ENCODE measurements at places on chromosomes 1 and 21.
A peak's percentile ranks its signal among the peaks of the same experiment; 100 is the strongest.

DNA sequence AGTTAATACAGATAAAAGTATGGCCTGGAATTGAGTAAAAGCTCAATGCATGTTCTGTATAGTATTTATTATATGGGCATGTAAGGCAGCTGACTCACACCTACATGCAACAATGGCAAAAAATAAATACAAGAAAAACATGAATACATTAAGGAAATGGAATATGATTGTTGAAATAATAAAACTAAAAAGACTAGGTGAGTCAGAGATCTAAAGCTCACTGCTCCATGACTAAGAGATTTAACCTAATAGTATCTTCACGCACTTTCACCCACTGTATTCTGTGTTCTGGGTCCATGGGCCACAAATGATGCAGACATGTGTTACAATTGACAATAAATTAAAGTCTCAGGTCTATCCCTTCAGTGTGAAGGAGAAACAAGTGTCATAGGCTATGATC is 607.0 kb downstream of the AGBL4 start:
- DNase-seq: no peak

GRCh38 chr1:41317361-41317760 is 43.9 kb upstream of the FOXO6 start:
- no peak for DNase-seq

DNA sequence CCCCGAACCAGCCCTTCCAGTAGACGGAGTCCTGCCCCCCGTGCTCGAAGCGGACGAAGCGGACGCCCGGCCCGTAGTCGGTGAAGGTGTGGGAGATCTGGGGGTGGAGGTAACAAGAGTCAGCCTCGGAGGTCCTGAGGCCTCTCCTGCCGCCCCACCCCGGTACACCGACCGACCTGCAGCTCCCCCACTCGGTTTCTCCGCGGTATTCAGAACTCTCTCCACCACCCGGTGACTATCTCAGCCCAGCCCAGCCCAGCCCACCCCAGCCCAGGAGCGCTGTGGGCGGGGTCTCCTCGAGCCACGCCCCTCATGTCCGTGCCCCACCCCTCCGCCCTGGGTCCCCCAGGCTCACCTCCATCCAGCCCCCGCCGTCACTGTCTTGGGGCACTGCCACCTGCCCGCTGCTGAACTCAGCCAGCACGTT is 5.5 kb downstream of the FBXO2 start:
- DNase-seq: peak; percentile 60

DNA sequence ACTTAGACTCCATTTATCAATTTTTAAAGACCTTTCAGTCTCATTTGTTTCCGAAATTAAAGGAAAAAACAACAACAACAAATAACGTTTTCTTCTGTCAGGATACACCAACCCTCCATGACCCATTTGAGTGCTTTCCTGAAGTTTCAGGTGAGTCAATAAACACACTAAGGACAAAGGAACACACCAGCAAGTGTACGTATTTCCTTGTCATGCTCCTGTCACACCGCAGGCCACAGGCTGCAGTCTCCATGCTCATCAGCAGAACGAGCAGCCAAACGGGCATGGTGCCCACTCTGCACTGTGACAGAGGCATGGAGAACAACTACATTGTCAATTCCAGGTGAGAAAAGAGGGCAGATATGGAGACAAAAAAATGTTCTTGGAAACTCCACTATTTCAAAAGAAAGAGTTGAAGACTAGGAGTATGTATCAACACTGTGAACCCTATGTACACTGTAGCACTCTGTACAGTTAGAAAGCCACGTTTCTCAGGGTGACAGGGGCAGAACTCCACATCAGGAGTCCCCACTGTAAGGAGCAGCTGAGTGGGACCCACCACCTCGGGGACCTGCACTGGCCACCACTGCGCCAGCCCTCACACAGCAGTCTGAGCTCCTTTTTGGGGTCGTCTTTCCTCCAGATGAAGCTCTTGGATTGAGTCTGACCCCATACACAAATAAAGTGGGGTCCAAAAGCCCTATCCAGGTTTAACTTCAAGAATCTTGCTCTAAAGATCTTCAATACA is 2.6 kb downstream of the PTTG1IP start:
- no peak for DNase-seq

DNA sequence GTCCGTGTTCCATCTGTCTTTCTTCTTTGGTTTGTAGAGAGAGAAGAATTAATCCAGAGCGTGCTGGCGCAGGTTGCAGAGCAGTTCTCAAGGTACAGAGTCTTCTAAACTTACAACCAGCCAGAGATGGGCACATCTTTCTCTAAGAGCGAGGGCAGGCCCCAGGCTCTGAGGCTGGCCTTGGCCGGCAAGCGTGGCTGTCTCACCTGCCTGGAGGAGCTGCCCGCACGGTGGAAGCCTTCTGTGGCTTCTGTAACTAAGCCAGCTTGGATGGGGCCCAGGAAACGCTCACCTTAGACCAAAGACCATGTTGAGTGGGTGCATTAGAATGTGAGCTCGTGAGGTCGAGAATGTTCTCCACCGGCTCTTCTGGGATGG is 78.6 kb downstream of the PDE9A start:
- no peak for DNase-seq

DNA sequence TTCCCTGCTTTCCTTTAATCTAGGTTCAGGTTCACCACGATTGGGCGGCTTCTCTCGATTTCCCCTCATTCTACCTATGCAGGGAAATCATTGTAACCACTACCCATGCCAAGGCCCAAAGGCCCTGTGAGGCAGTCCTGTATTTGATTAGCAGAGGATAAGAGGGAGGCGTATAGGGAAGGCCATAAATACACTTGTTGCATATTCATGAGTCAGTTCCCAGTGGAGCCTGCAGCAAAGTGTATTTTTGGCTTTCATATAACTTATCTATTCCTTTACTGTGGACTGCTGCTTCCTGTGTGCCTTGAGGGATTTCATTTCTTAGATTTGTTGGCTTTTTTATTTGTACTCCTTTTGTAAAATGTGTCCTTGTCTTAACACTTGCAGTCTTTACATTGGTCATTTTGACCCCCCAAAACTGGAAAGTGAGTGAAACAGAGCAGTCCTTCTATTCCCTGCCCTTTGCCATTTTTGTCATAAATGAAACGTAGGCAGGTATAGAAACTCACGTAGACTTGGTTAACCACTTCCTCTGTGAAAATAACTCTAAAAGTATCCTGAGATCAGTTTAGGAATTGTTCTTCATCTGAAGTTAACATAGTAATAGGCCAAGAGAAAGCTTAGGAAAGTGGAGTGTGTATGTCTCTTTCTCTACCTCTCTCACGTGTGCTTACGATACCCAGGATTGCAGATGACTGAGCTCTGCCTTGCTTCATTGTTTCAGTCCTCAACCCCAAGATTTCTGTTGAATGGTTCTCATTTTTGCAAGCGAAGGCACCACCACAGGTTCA is 19.6 kb upstream of the KCNQ4 start:
- DNase-seq: no peak

- peak; percentile 23 for DNase-seq
Measured at GRCh38 chr21:42844411-42845113, 34.8 kb downstream of the WDR4 start.

- no peak for DNase-seq
Measured at GRCh38 chr1:115706587-115707425, 61.7 kb downstream of the CASQ2 start.

DNA sequence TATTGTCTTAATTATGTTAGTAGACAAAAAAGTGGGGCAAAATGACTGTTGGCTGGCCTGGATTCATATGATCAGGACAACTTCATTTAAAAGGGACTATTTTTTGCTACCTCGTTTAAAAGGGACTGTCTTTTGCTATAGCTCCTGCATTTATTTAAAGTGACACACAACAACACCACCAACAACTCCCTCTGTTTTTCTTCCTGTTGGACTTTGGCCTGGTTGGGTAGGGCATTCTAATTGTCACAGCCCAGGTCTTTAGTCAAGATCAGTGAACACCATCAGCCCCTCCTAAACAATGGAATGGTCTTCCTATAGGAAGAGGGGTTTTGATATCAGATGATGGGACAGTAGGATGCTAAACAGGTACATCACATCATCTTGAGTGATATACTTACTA is 241.8 kb downstream of the GPR52 start:
- DNase-seq: no peak

- DNase-seq: peak; percentile 35
Measured at GRCh38 chr1:173206816-173207568, at the start of gene TNFSF4. TNFSF4 (minus strand) TSS chr1:173207331; CDS start chr1:173207176, 155 bp downstream.

- DNase-seq: no peak
Measured at GRCh38 chr1:37303884-37304574, 170.4 kb upstream of the ZC3H12A start.

- DNase-seq: no peak
Measured at GRCh38 chr1:29475326-29475725, 239.0 kb downstream of the PTPRU start.

GRCh38 chr1:84861988-84862644 is 30.9 kb downstream of the LPAR3 start:
- DNase-seq: no peak

GRCh38 chr1:234348964-234349363 is 24.3 kb upstream of the COA6 start:
- DNase-seq: no peak

- no peak for DNase-seq
Measured at GRCh38 chr1:186841599-186841998, 12.8 kb downstream of the PLA2G4A start.

- DNase-seq: no peak
Measured at GRCh38 chr1:55931081-55931940, 648.1 kb downstream of the PLPP3 start.

- DNase-seq: no peak
Measured at GRCh38 chr1:89999208-89999607, 4.3 kb downstream of the ZNF326 start.

DNA sequence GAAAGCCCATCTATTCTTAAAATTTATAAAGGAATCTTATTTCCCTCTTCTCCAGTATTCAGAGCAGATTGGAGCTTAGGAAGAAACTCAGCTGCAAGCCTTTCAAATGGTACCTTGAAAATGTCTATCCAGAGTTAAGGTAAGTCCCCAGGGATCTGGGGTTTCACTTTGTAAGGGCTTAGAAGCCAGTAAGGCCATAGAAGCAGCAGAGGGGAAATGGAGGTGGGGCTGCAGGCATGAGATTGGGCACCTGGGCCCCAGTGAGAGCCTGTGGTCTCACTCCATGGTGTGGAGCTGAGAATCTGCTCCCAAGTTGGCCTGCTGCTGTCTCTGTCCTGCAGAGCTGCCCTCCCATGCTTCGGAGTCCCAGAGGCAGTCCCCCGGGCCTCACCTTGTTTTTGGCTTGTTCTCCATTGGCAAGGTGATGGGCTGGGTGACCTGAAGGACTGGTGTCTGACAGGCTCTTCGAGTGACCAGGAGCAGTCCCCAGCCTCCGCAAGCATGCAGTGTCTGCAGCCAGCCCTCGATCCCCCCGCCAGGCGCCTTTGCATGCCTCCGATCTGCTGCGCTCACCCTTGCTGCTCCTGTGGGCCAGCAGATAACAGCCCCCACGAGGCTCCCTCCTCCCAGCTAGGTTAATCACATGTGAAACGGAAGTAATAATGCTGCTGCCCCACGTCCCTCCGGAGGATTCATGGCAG is 163.1 kb downstream of the PGBD5 start:
- no peak for DNase-seq

DNA sequence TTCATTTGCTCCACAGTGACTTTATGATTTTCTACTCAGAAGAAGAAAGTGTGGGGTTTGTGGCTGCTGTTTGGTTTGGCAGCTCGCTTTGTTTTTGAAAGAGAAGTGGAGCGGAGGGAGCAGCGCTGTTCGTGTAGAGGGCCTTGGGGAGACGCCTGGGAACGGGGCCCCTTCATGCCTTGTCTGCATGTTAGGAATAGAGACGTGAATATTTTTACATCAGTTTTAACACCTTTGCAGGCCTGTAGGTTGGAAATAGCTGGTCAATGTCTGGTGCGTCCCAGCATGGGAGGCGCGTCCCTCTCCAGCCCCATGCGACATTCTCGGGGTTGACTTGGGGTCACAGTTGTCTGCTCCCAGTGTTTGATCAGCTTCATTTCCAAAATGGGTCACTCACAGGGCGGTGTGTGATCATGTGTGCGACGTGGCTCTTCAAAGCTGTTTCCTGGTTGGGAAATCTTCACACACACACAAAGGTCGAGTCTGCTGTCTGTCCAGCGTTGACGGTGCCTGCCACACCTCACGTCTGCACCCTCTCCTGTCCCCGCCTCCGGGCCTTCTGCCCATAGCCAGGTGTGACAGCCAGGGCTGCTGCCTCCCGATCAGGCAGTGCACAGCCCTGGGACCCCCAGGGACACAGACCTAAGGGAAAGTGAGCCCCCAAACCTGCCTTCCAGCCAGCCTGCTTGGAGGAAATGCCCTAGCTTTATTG is 149.2 kb downstream of the PSMG1 start:
- DNase-seq: no peak

DNA sequence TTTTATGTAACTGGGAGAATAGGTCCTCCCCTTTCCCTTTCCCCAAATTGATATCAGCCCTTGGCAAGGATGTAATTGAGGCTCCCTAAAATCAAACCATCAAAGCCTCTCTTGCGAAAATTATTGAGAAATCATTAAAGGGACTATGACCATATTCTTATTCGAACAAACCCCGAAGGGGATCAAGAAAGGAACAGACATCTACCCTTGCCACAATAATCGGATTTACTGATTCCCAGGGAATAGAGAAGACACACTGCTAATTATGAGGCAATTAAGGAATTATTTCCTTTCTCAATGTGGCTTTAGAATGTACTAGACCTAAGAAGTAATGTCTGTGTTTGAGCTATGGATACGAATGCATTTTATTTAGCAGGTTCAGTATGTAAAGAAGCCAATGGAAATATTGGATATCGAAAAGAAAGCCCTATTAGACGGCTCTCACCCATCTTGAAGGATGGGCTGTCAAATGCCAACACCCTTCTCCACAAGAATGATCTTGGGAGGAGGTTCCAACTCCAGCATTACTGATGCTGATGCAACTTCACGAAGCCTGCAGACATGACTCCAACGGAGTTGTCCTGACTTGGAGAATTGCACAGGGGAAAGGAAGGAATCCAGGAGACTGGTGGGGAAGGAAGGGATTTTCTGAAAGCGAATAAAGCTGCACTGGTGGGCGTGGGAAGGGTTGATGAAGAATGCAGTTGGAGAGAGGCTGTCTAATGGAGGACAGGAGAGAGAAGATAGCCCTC is 11.6 kb upstream of the PTPRF start:
- DNase-seq: no peak

DNA sequence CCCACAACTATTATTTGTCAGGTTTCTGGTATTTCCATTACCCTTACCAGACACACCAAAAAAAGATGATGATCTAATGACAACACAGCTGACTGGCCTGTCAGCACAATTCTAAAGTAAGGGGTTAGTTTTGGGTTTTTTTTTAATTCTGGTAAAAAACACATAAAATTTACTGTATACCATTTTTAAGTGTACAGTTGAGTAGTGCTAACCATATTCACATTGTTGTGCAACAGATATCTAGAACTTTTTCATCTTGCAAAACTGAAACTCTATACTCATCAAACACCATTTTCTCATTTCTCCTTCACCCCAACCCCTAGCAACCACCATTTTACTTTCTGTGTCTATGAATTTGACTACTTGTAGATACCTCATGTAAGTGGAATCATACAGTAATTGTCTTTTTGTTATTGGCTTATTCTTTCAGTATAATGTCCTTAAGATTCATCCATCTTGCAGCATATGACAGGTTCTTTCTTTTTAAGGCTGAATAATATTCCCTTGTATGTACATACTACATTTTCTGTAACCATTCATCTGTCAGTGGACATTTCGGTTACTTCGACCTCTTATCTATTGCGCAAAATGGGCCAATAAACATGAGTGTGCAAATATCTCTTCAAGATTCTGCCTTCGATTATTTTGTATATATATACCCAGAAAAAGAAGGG is 29.8 kb downstream of the ARNT start:
- DNase-seq: no peak

All from activated T-cell treated with anti-CD3 and anti-CD28 coated beads, Interleukin-2, amount 50 U/mL, for 24 hours (primary cell).